Hematopoietic multipotent progenitor cell treated with erythropoietin and hydrocortisone succinate and interleukin-3 and kit ligand, for 6 days (in vitro differentiated cells): ENCODE measurements at places on chromosomes 12 and 14.
A peak's percentile ranks its signal among the peaks of the same experiment; 100 is the strongest.

DNA sequence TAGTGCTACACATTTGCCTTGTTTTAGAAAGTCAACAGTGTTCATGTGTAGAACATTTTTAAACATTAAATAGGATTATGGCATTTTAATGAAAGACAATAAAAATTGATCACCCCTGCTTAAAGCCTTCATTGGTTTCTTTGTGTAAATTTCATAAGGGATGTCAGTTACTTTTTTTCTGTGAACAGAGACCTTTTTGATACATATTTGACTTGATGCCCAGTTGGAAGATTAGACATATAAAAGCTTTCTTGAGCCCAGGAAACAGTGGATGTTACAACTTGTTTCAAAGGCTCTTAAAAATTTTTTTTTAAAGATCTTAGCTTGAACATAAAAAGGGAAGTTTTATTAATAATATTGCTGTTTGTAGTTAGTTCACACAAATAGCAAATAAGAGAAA is 168.7 kb upstream of the PDZRN4 start:
- DNase-seq: no peak

GRCh38 chr14:101054671-101055070 is 151.1 kb upstream of the RTL1 start:
- DNase-seq: no peak

GRCh38 chr12:32284561-32284960 is 114.8 kb upstream of the FGD4 start:
- DNase-seq: no peak

GRCh38 chr14:100656996-100657395 is 69.7 kb upstream of the DLK1 start:
- no peak for DNase-seq

GRCh38 chr12:93597608-93598007 is 25.1 kb downstream of the SOCS2 start:
- no peak for DNase-seq

DNA sequence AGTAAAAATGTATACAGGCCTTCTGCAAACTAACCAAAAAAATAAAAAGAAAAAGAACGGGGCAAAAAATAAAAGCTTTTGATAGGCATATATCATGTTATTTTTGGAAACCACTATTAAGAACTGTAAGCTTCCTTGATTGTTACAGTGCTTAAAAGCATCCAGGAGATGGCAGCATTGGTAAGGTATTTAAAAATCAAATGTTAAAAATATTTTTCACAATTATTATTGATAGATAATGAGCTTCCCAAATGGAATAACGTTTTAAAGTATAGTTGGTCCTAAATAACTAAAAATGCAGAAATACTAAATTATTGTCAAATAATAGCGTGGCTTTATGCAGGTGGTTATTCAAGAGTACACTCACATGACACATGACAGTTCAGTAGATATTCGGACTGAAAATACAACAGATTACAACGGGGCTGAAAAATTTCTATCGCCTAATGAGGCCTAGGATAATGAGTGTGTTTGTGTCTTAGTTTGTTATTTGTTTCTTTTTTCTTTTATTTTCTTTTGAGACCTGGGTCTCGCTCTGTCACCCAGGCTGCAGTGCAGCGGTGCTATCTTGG is 127.2 kb upstream of the ATF7IP start:
- DNase-seq: peak; percentile 66

DNA sequence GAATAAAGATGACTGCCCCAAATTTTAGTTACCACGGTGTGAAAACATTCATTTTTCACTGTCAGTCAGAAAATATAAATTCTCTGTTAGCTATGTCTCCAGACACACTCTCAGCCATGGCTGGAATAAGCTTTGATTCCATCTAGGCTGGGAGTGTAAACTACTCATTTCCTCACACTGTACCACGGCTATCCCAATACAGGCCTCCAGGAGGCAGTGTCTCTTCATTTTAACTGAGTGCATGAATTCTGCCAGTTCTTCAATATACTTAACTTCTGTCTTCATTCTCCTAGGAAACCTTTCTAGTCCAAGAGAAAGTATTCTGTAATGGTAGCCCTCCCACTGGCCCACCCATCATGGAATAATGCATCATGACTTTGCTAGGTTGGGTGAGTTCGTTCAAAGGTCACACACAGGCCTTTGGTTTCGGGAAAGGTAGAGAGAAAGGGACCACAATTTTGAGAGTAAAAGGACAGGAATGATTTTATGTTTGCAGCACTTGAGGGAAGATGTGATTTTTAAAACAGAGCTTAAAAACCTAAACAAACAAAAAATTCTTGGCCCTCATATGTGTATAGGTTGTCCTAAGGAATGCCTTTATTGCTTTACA is 381.1 kb downstream of the SEC23A start:
- DNase-seq: peak; percentile 72

- DNase-seq: peak; percentile 60
Measured at GRCh38 chr12:45655186-45655585, 74.3 kb upstream of the ARID2 start.

- no peak for DNase-seq
Measured at GRCh38 chr12:52186118-52186840, 5.5 kb downstream of the KRT80 start.

DNA sequence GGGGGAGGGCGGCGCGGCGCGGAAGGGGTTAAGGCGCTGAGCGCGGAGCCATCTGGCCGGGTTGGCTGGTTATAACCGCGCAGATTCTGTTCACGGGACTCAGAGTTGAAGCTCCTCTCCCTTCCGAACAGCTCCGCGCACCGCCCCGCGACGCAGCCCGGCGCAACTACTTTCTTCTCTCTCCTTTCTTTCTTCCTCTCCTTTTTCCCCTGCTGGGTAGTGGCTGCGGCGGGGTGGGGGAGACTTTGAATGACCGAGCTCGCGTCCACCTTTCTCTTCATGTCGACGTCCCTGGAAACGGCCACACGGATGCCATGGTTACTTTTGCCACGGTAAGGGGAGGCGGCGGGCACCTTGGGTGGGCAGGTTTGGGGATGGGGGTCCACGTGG is at the start of gene NTF3:
TSS of gene NTF3 (plus strand) at position 98 of the 390 bp plus-strand sequence. CDS start at position 315, 217 bp downstream.
- no peak for DNase-seq

DNA sequence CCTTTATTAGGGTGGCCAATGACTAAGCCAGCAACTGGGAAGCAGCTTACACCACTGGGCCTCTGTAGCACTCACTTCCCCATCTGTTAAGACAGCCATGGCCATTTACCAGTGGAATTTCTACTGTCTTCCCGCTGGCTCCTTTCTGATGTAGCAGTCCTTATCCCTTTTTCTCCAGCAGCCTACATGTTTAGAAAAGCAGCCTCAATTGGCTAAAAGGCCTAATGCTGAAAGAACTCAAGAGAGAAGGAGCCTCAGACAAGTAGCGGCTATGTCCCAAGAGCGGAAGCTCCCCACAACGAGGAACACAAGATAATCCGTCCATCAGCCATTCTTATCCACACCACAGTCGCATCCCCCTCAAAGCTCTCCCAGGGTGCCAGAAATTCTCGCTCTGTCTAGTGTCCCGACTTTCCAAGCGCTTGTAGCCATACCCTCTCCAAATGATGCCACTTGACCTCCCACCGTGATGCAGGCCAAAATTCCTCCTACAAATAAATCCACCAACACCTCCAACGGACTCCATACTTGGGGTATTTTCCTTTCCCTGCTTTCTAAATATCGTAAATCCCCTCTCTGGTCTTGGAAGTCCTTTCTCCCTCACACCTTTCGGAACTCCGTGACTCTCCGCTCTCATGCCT is 624 bp downstream of the M6PR start:
- peak; percentile 71 for DNase-seq

DNA sequence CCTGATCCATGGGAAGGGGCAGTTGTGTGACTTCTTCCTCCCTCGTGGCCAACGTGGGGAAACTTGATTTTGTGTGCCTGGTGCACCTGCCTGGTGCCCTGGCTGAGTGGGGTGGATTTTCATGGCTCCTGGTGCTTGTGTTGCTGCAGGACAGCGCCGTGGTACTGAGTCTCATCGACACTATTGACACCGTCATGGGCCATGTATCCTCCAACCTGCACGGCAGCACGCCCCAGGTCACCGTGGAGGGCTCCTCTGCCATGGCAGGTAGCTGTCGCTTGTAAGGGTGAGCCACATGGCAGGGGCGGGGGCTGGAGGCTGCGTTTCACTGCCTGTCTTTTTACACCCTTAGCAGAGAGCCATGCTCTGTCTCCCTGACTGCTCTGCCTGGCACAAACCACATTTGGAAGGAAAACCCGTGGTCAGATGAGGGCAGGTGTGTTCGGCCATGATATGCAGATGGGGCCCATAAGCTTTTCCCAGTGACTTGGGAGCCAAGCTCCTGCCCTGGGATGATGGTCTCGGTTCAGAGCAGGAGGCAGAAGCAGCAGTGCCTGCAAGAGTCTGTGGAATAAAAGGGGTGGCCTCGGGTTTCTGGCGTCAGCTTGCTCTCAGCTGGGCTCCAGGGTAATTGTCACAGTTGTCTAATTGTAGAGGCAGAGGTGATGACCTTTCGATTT is 49.5 kb downstream of the ADGRD1 start:
- DNase-seq: no peak

GRCh38 chr12:111238075-111238734 is 130.7 kb downstream of the PHETA1 start:
- no peak for DNase-seq

- no peak for DNase-seq
Measured at GRCh38 chr14:59055006-59055405, 133.5 kb upstream of the DAAM1 start.

DNA sequence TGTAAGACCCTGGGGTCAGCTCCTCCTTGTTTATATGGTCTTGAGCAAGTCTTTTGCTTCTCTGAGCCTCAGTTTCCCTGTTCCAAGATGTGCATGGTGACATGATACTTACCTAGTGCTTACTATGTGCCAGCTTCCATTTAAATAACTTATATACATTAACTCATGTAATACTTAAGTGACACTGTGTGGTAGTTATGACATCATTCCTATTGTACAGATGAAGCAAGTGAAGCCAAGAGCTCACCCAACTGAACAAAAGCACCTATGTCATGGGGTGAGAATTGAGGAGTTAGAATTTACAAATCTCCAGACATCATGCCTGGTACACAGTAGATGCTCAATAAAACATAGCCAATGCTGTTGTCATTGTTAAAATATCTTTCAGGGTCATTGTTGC is 41.3 kb upstream of the CMKLR1 start:
- no peak for DNase-seq

DNA sequence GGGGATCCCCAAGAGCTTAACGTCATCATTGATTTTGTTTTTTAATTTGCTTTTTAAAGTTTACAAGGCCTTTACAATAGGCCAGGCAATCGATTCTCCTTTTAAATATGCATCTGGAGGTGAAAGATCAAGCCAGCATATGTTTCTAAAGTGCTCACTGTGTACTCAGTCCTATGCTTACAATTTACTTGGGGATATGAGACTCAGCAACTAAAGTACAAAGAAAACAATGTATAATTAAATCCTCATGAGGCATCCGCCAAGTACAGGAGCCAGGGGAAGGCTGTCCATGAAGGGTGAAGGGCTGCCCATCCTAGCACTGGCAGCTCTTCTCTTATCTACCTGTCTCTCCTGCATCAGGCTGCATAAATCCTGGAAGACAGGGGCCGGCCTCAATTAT is 11.8 kb downstream of the CCDC92 start:
- no peak for DNase-seq

DNA sequence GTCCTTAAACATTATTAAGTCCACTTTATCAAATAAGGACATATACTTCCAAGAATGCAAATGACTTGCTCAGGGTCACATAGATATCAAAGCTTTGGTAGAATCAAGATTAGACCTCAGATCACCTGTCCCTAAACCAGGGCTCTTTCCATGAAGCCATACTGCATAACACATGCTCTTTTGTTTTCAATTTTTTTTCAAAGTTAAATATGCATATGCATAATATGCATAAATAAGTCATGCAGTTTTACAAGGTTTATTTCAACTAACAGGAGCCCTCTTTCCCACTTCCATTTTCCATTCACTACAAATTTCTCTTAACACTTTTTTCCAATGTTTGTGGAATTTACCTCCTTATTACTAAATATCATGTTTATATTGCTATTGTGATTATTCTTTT is 53.1 kb downstream of the SIX1 start:
- DNase-seq: no peak

GRCh38 chr14:22448905-22449599 is 140.0 kb downstream of the DAD1 start:
- DNase-seq: no peak

- DNase-seq: no peak
Measured at GRCh38 chr12:109943811-109944210, 43.7 kb downstream of the TCHP start.

GRCh38 chr12:98418357-98419075 is 96.9 kb upstream of the TMPO start:
- DNase-seq: peak; percentile 90

- no peak for DNase-seq
Measured at GRCh38 chr14:54488318-54488645, 498 bp downstream of the GMFB start.

- no peak for DNase-seq
Measured at GRCh38 chr14:26173581-26174110, 424.2 kb downstream of the NOVA1 start.

DNA sequence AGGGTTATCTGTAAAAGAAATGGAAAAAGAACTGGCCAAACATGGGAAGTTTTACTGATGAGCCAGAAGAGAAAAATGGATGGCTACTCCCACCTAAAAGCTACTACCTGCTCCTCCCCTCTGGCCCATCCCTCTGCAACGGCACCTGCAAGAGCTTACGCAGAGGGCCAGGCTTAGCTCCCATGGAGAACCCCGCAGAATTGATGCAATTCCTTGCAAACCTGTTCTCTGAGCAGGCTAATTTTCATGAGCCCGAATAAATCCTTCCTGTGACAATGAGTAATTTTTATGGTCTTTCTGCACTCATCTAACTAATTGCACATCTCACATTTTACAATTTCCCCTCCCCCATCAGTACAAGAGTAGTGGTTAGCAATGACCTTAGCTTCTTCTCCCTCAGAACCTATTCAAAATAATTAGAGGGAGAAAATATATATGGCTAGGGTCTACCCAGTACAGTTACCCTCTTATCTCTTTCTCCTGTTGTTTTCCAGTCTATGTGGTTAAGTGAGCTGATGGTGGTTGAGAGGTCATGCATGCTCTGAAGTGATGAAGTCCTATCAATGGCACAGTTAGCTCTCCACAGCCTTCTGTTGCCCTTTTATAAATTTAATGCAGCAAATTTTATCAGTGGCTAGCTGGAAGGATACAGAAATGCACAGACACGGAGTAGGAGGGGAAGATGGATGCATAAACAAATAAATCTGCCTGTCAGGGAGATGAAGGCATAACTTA is 67.7 kb upstream of the NTF3 start:
- peak; percentile 45 for DNase-seq

- DNase-seq: no peak
Measured at GRCh38 chr12:119459481-119459880, 125.0 kb downstream of the CCDC60 start.

GRCh38 chr14:54267172-54267571 is 129.6 kb upstream of the CDKN3 start:
- no peak for DNase-seq

DNA sequence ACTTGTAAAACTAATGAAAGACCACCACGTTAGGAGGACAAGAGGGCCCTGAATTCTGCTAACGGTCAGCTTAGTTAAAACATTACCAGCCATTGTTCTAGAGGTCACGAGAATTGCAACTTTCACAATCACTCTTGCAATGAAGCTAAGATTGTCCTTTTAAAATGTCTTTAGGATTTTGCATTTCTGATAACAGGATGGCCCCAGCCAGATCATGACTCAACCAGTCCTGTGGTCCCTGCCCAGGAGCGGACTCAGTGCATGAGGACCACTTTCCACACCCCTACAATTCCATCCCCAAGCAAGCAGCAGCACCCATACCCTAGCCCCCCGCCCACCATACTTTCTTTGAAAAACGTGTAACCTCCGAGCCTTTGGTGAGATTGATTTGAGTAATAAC is 28.7 kb downstream of the HSP90AA1 start:
- no peak for DNase-seq

GRCh38 chr12:89949457-89950195 is 241.0 kb upstream of the ATP2B1 start:
- DNase-seq: peak; percentile 49

GRCh38 chr14:28761438-28762291 is 4.9 kb upstream of the FOXG1 start:
- no peak for DNase-seq
